ENCODE measurements at places on chromosomes 12 and 14. TPM values are rescaled to one million over a fixed set of nuclear protein-coding genes. Genes with fewer than 3 reads are reported as not detected.

The OR4L1 gene
- total RNA-seq, result not detected

- no peak for DNase-seq
Observed at GRCh38 chr14:101058571-101058970, 155.0 kb upstream of the RTL1 start.

DNA sequence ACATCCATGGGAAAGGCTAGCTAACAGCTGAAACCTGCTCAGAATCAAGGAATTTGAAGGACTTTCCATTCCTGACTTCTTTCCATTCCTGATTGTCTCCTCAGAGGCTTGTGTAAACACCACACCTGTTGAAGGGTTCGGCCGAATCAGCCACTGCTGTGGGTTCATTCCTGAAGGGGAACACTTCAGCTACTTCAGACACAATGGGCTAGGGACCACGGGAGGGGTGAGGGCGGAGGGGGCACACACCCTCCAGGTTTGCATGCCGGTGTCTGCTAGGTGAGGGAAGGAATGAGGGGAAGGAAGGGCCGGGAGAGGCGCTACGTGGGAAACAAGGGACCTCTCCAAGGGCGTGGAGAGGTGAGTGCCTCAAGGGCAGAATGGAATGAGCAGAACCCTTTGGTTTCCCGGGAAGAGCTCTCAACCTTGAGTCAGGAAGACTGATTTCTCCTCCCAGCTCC lies 1.3 kb downstream of the GPRC5A start:
- no peak for DNase-seq

DNA sequence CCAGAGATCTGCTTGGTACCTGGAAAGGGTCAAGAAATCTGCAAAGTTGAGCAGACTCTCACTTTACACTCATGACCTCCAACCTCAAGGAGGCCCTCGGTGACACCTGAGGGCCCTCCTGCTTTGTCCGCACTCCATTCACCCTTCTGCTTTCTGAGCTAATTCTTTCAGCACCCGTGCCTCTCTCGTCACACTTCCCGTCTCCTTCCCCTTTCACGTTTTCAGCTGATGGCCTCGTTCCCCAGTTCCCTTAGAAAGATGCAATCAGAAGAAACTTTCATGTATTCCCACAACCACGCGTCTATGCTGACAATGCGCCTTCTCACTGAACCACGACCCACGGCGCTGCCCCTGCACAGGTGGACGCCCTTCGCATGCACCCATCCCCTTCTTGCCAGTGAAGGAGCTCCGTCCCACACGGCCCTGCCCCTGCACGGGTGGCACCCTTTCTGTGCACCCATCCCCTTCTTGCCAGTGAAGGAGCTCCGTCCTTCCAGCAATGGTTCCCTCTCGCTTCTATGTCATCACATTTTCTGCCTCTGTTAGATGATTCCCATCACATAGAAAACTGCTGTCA lies 340.1 kb upstream of the FKBP4 start:
- no peak for DNase-seq

GRCh38 chr12:116320791-116321217 lies 43.3 kb upstream of the MED13L start:
- no peak for DNase-seq

- DNase-seq, result no peak
Observed at GRCh38 chr14:101561145-101561896, at the start of gene DIO3. Gene DIO3, plus strand, starts transcription at chr14:101561495.

DNA sequence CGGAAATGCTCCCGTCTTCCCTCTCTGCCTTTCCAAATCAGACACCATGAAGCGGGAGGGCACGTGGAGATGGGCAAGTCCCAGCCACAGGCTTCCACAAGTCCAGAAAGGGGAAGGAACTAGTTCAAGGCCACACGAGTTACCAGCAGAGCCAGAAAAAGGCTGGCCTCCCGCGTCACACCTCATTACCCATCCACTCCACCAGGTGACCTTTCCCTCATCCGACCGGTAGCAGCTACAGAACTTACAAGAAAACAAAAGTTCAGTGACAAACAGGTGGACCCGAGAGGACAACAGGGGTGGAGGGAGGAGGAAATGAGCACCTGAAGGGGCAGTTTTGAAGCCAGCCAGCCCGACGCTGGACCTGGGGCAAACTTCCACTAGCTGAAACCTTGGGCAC lies 46.9 kb downstream of the CHGA start:
- no peak for DNase-seq

The IL26 gene
- total RNA-seq, result not detected

The CLEC4C gene
- not detected for total RNA-seq

The ACRBP gene
- total RNA-seq, result 1.1 TPM

DNA sequence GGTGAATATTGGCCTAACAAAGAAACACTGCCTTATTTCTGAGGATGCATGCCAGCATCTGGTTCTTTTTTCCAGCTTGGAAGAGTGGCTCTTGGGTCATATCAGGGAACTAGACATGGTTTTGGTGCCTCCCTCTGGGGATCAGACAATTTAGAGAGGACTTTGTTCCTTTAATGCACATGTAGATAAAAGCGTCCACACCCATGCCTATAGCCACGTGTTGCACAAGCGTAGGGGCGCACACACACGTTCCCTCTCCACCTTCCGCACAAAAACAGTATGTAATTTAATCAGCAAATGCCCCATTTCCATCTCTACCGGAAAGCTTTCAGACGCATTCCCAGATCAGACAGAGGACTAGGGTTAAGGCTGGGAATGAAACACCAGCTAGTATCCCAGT lies 61.7 kb upstream of the RIC8B start:
- DNase-seq, result no peak

The FAR2 gene
- total RNA-seq, result 9.7 TPM

- peak; percentile 84 for DNase-seq
Observed at GRCh38 chr12:104049903-104050356, at the start of gene GLT8D2. Gene GLT8D2, minus strand, starts transcription at chr12:104050187. Its CDS starts 30,539 bp downstream, at chr12:104019648.

The LRTM2 gene
- not detected for total RNA-seq

The CABP1 gene
- 4.0 TPM for total RNA-seq

The KLHL33 gene
- total RNA-seq, result 0.33 TPM

DNA sequence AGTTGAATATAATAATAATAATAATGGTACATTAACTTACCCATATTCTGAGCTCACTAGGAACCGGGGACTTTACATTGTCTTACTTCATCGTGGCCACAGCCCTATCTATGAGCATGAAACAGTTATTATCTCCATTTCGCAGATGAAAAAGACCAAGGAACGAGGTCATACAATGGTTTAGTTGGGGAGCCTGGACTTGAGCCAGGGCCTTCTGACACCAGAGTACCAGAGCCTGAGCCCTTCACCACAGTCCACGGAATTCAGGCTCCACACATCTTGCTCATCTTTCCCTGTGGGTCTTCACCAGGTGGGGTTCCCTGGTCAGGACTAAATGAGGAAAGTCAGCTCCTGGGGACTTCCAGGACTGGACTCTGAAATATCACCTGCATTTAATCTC lies 31.3 kb upstream of the CMKLR1 start:
- DNase-seq, result no peak

The KRT3 gene
- not detected for total RNA-seq

- no peak for DNase-seq
Observed at GRCh38 chr12:127685931-127686330, 581.0 kb upstream of the TMEM132C start.

DNA sequence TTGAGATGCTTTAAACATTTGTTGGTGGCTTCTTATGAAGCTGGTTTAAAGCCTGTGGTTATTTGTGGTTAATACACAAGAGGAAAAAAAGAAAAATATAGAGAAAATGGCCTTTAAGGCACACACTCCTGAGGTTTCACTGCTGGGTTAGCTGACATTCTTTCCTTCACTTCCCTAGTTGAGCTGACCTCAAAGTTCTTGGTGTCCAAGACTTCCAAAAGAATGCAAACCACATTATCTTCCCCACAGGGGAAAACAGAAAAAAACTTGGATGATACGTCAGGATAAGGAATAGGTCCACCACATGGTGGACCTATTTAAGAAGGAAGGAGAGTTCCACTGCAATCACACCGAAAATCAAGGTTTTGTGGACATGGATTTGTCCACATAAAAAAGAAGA lies 94.3 kb downstream of the SLC25A21 start:
- no peak for DNase-seq

DNA sequence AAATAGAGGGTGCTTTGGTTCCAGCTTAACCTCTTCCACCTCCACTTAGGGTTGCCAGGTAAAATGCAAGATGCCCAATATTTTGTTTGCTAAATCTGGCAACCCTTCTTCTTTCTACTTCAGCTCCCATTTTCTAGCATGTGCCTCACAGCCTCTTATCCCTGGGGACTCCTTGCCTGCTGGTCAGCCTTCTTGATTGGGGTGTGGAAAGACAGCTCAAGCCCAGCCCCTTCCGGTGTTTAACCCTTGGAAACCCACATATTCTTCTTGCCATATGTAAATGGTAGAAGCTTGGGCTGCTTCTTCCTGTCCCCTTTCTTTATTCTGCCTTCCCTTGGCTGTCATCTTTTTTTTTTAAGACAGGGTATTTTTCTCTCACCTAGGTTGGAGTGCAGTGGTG lies 5.7 kb downstream of the SPIC start:
- no peak for DNase-seq

DNA sequence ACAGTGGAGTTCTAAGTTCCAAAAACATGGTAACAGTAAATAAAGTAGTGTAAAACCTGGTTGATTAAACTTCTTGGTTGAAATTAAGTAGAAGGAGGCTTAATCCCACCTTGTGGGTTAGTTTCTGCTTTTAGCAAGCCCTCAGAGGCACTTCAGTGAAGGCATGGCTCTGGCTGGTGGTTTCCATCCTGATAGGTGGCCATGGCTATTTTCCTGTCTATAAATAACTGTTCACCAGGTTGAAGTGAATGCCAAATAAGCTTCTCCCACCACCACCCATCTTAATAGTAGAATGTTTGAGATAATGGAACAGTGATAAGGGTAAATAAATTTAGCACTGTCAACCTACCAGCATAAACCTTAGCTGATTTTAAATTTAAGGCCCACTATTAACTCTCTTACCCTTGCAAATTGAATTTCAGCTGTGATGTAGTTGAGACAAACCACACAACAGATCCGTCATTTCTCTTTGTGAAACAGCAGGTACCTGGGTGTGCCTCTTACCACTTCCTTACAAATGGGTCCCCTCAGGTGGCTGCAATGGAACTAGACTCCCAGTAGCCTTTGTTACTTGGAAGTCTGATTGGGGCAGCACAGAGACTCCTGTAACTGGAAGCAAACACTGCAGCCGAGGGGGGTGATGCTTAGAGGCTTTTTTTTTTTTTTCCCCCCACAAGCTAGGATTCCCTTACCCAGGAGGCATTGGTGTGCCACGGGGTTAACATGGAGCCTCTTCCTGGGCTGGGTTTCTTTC lies 41.4 kb downstream of the DAAM1 start:
- no peak for DNase-seq

- no peak for DNase-seq
Observed at GRCh38 chr12:88469154-88469553, 111.1 kb downstream of the KITLG start.

The KCNA1 gene
- total RNA-seq, result not detected

DNA sequence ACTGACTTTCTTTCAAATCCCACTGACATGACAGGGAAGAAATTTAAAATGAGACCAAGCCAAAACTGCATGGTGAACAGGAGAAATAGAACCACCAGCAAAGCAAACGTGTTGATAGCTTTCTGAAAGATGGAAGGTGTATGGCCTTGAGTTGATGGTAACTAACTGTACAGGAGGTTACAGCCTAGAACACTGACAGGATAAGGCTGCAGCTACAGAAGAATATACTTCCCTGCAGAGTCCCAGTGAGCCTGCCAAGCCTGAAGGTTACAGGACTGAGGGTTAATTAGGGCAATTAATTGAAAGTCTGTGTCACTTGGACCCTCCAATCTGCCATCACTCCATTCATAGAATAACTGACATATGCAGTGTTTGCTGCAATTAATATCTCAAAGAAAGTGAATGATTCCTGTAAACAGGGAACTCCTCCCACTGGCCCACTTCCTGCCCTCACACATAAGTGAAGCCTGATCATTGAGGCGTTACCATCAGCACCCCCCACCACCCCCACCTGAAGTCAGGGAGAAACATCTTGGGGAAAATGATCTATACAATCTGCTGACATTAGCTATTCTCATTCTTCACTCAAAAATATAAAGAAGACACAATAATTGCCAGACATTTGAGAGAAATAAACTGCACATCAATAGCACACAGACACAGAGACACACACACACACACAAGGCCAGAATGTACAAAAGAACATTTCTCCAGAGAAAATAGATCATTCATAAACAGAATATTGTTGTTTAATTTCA lies 73.4 kb downstream of the GTF2A1 start:
- DNase-seq, result no peak

The RNU4-1 gene
- total RNA-seq, result 5,230 TPM

DNA sequence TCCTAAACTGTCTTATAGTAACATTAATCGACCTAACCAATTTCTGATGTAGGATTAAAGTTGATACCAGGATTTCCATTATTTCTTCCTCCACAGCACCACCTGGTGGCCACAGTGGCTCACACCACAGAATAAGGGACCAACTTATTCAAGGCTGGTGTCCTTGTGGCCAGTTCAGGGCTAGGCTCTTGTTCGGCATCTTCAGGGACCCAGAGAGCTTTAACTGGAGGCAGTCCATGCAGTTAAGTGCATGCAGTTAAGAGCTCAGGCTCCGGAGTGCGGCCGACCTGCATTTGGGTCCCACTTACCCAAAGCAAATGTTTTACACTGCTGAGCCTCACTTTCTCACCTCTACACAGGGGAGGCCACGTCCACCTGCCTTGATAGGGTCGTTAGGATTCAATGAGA lies 42.0 kb upstream of the GPR68 start:
- peak; percentile 87 for DNase-seq

GRCh38 chr12:132551641-132552031 lies 58.7 kb downstream of the LRCOL1 start:
- DNase-seq, result no peak

- no peak for DNase-seq
Observed at GRCh38 chr12:14635776-14636175, 60.6 kb downstream of the GUCY2C start.

DNA sequence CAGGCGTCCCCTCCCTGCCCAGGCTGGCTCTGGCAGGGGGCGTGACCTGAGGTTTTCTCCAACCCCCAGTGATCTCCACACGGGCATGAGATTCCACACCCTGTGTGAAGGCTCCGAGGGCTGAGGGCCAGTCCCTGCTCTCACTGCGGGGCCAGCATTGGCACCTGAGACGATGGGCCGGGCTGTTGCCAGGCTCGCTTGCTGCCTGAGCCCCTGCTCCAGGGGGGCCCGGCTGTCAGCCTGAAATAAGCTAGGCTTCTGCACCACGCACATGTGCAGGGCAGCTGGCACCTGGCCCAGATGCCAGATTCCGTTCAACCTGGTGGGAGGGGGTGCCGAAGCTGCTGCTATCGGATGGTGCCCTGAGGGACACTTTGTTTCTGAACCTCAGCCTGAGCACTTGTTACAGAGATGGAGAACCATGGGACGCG lies 196.5 kb upstream of the PRMT8 start:
- peak; percentile 80 for DNase-seq

GRCh38 chr12:129161511-129161910 lies 308.2 kb downstream of the GLT1D1 start:
- DNase-seq, result no peak

The KCNJ8 gene
- 37.5 TPM for total RNA-seq

GRCh38 chr14:95475540-95476240 lies 40.8 kb downstream of the SYNE3 start:
- DNase-seq, result peak; percentile 42

DNA sequence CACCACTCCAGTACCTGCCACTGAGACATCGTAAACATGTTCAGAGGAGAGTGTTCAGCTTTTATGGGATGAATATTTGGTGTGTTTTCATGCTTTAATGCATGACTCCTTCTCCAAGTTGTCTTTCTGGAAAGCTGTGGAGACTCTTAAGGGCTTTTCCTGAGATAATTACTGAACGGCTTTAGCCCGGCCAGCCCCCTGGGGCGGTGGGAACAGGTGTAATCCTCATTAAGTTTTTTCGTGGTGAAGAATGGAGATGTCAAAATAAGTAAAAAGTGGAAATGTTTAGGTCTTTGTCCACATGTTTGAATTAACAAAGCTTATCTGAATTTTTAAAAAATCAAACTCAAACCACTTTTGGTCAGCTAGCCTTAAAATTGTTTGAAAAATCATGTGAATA lies 1.5 kb downstream of the SYNE2 start:
- no peak for DNase-seq
